ENCODE measurements at places on chromosomes 7 and 10.

DNA sequence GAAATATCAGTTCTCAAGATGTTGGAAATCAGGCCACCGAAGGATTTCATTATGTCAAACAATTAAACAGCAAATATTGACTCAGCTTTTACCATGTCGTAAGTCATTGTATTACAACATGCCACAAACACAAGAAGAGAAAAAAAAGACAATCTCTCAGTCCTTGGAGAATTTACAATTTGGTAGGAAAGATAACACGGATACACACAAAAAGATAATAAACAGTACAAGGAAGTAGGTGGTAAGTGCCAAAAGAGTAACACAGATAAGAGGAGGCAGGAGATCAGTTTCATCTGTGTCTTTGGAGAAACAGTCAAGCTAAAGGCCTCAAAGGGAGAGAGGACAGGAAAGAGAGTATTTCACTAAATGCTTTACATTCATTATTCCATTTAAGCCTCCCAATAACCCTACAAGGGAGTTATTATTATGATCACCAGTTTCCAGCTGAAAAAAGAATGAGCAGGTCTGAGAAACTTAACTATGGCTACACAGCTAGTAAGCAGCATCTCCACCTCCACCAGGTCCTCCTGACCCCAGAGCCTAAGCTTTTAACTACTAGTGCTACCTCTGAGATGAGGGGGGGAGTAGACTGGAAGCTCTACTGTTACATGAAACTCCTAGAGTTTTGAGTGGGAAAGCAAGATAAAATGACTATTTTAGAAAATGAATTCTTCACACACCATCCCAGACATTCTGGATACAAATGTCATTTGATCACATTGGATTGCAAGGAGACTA lies 13.9 kb upstream of the DNAJC1 start:
- DNase-seq, result no peak

GRCh38 chr7:30329716-30330115 lies 45.3 kb downstream of the ZNRF2 start:
- no peak for DNase-seq

- no peak for DNase-seq
These were observed 179.6 kb upstream of the TCERG1L start for GRCh38 chr10:131490991-131491594.

GRCh38 chr7:2012044-2012900 lies 220.5 kb downstream of the MAD1L1 start:
- DNase-seq, result no peak

- no peak for DNase-seq
These were observed 40.8 kb upstream of the CTBP2 start for GRCh38 chr10:125201108-125201524.

DNA sequence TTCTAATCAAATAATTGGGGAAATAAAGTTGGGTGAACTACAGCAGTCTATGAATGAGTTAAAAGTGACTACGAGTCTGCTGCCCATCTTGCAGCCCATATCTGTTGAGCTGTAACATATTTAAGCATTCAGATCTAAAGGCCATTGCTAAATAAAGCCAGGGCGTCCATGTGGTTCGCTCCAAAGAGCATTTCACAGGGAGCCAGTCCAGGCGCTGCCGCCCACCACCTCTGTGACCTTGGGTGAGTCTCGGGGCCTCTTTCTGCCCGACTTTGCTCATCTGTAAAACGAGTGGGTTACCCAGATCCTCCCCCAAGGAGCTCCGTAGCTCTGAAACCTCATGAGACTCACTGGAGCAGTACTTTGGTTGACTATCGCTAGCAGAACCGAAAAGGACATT lies 223.1 kb downstream of the CUX1 start:
- no peak for DNase-seq

GRCh38 chr7:68900096-68900495 lies 698.2 kb upstream of the AUTS2 start:
- DNase-seq, result no peak

DNA sequence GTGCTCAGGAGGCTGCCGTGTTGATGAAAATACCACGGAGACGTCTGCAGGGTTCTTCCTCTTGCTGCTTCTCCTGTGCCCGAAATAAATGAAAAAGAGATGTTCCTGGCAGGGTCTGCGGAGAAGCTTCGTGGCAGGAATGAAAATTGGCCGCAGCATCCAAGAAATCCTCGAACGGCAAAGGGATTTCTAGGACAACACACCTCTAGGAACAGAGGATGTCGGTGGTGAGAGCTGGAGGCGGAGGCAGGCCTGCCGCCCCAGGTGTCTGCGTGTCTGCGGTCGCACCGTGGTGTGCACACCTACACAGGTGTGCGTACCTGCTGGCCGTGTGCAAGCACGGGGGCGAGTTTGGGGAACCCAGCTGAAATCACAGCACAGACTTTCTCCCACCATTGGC lies 43.4 kb downstream of the TMEM130 start:
- no peak for DNase-seq

DNA sequence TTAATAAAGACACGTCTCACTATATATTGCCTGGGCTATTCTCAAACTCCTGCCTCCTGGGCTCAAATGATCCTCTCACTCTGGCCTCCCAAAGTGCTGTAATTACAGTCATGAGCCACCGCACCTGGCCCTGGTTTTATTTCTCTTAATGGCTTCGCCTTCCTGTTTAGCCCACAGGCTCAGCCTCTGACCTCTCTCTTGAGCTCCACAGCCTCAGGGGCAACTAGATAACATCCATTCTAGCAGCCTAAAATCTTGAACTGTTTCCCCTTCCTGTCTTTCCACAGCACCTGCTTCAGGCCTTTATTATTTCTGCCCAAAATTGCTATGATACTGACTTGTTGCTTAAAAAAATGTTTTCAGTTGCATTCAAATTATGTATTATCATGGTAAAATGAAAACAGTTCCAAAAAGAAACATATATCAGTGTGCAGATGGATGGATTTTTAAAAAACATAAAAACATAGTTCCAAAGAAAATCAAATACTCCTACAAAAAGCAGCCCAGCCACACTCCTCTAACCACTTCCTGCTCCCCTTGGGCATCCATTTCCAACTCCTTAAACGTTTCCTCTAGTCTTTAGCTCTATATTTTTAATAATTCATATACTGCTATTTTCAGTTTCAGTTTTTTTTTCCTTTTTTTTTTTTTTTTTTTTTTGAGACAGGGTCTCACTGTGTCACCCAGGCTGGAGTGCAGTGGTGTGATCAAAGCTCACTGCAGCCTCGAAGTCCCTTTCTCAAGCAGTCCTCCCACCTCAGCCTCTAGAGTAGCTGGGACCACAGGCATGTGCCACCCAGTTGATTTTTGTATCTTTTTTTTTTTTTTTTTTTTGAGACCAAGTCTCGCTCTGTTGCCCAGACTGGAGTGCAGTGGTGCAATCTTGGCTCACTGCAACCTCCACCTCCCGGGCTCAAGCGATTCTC lies 5.1 kb upstream of the BAZ1B start:
- DNase-seq, result peak; percentile 23

- DNase-seq, result no peak
These were observed 23.4 kb downstream of the ELFN1 start for GRCh38 chr7:1693419-1693990.

- no peak for DNase-seq
These were observed 5.2 kb downstream of the ANTXRL start for GRCh38 chr10:46291817-46292572.

DNA sequence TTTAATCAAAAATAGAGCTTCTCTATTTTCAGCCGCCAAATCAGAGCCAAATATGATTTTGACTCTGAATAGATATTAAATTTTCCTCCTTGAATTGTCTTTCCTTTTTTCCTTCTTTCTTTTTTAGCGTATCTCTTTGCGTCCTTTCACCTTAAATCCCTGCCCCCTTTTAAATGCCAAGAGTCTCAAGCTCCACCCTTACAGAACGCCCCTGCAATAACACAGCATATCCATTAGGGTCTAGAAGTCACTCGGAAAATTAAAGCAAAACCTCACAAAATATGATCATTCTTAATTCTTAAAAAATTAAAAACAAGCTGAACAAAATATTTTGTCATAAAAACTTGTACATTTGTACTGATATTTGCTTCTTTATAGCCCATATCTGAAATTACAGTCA lies 51.3 kb upstream of the GRM8 start:
- no peak for DNase-seq

DNA sequence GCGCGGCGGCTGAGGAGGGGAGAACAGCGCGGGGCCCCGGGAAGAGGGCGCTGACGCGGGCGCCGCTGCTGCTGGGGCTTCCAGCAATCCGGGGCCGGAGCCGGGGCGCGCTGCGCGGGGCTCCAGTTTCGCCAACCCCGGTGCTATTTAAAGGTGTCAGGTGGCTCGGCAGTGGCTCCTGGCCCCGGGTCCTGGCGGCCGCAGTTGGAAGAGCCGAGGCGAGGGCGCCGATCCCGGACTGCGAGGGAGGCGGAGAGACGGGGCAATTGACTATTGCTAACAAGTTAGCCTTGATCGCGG lies 347 bp downstream of the LBX1 start:
- DNase-seq, result no peak

DNA sequence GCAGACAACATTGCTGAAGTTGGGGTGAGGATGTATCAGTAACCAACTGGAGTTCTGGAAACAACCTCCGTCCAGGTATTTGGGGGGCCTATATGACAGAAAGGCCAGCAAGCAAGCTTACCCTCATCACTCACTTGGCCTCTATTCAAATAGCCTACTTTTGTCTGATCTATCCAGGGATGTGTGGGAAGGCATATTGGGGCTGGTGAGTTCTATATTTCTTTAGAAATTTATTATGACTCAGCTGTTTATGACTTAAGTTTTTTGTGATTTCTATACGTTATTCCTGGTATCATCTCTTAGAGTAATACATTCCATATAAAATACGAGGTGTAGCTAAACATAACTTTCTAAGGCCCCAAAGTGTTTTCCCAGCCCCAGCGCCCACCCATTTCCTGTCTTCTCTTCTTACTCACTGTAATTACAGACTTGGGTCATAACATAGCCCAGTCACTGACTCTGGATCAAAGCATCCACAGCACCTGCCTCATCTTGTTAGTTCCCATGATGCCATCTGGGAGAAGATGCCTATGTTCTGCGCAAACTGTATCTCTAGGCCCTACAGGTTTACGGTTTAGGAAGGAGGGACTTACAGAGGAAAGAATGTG lies 18.1 kb downstream of the GARS1 start:
- no peak for DNase-seq

- DNase-seq, result no peak
These were observed 41.1 kb downstream of the INSIG1 start for GRCh38 chr7:155338632-155339320.

DNA sequence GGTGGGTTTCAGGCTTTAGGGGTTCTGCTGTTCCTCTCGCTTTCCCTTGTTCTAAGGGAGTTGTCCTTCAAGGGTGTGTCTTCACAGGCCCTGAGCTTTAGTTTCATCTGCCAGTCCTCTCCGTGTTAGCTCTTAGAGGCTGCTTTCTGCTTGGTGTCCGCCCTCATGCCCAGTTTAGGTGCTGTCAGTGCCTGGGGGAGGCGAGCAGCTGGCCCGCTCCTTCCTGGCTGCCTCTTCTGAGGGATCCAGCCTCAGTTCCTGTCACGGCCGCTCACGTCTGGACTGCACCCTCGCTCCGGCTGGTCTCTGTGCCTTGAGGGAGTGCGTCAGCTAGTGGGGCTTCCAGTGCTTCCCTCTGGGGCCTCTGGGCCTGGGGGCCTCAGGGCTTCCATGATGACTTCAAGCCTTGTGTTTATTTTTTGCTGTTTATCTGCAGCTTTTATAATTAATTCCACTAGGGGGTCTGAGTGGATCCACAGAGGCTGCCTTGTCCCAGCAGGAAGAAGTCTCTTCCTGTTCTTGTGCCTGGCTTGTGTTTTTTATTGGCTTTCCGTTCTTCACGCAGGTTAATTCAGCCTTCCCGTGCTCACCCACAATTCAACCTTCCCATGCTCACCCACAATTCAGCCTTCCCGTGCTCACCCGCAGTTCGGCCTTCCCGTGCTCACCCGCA lies 33.0 kb downstream of the WDR37 start:
- no peak for DNase-seq

GRCh38 chr10:104501864-104502579 lies 139.1 kb upstream of the SORCS3 start:
- no peak for DNase-seq

DNA sequence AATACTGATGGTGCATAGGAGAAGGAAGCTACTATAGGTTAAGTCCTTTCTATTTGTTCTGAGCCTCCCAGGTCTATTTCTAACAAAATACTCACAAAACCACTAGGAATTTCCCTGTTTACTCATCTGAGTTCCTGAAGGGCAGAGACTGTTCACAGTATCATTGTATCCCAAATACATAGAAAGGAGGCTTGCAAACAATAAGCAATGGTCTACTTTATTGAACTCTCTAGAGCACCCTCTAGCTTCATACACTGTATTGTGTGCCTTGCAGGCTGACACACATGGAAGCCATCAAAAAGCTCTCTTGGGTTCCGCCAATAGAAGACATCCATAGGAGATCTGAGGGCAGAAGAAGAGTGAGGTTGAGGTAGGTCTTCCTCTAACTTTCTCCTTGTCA lies 826.1 kb downstream of the GRM8 start:
- DNase-seq, result no peak

DNA sequence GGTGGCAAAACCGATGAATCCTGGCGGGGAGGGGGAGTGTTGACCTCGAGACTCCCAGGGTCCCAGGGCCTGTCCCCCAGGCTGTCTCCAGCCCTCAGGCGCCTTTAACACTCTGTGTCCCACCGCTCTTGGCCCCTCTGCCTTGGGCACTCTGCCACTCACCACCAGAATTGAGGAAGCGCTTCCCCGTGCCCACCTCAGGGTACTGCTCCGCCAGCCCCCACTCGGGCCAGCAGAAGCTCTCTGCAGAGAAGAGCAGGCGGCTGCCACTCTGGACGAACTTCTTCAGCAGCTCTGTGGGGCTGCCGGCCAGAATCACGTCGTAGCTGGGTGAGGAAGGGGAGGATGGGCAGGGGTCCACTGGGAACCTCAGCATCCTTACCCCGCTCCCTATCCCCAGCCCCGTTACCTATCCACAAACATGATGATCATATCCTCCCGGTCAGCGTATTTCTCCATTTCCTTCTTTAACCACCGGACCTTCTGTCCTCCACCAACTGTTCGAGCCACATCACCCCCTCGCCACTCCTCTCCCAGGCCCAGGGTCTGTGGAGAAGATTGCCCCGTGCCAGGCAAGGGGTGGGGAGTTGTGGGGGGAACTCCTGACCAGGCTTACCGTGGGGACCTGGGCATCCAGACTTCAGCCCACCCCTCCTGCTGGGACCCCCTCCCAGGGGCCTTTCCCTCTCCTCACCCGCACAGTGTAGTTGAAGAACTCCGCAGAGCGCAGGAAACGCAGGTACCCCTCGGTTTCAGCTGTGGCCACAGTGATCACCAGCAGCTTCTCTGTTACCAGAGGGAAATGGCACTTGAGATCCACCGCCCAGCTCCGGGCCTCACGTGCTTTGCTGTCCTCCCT lies 1.2 kb downstream of the PLOD3 start:
- no peak for DNase-seq

DNA sequence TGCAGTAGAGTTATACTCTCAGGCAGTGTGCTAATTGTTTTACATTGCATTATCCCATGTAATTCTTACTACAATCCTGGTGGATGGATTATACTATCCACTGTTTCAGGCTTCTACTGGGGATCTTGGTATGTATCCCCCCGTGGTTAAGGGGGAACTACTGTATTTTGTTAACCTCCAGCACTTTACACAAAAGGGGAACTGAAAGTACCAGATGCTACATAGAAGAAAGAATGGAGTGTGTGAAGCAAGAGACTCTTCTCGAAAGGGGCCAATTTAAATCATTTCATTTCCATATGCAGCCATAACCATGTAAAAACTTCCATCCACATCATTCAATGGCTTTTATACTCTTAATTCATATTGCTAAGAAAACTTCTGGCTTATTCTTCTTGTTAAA lies 69.4 kb downstream of the C1GALT1 start:
- no peak for DNase-seq

All from NCI-H2029 treated with DMSO at 0.1 percent for 48 hours (cell line).